Astrocyte (in vitro differentiated cells and primary cell): ENCODE measurements at places on chromosomes 6 and 20. TPM values are rescaled to one million over a fixed set of nuclear protein-coding genes. Genes with fewer than 3 reads are reported as not detected.
A peak's percentile ranks its signal among the peaks of the same experiment; 100 is the strongest.

The WFDC12 gene
- total RNA-seq, result not detected in 2 replicates

The FRK gene
- 0.77 and 1.3 TPM in 2 replicates for total RNA-seq

DNA sequence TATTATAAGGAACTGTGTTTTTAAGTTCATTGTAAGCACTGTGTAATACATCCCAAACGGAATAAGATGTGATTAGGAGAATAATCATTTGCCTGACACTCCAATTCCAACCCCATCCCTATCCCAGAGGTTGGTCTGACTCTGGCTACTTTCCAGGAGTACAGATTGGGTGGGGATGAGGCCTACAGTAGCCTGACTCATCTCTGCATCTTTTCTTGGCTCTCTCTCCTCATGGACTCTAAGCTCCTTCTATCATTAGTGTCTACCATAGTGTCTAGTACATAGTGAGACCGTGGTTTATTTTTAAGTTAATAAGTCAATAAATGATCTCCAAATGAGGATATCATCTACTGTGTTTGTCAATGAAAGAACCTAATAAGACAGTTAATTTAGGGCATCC, 92.2 kb upstream of the CNKSR3 start:
- peak; percentile 19 for DNase-seq

The SEMG1 gene
- not detected in 2 replicates for total RNA-seq

DNA sequence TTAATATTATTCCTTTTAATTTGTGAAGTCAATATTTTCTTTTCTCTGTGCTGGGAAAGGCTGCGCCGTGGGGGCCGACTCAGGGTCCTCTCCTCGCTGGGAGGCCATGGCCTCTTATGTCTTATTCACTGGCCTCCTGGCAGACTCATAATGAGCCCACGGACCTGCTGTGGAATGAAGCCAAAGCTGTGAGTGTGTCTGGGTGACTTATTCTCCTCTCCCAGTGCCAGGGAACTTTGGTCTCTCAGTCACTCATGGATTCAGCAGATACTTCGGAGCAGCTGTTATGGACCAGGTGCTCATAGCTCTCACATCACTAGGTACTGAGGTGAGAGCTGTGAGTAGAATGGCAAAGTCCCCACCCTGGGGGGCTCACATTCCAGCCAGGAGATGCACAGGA, 297.6 kb downstream of the CDH26 start:
- peak; percentile 20 for DNase-seq
